Activated CD4-positive, alpha-beta T cell treated with anti-CD3 and anti-CD28 coated beads, Interleukin-2, amount 10 ng/mL, durations not matched to agents 7 days and 5 days (primary cell): ENCODE measurements at places on chromosomes 1 and 21. TPM values are rescaled to one million over a fixed set of nuclear protein-coding genes. Genes with fewer than 3 reads are reported as not detected.

GRCh38 chr1:80837066-80837465, 963.7 kb upstream of the ADGRL2 start:
- no peak for DNase-seq

The SPRR2B gene
- total RNA-seq: not detected

The CFAP107 gene
- not detected for total RNA-seq

DNA sequence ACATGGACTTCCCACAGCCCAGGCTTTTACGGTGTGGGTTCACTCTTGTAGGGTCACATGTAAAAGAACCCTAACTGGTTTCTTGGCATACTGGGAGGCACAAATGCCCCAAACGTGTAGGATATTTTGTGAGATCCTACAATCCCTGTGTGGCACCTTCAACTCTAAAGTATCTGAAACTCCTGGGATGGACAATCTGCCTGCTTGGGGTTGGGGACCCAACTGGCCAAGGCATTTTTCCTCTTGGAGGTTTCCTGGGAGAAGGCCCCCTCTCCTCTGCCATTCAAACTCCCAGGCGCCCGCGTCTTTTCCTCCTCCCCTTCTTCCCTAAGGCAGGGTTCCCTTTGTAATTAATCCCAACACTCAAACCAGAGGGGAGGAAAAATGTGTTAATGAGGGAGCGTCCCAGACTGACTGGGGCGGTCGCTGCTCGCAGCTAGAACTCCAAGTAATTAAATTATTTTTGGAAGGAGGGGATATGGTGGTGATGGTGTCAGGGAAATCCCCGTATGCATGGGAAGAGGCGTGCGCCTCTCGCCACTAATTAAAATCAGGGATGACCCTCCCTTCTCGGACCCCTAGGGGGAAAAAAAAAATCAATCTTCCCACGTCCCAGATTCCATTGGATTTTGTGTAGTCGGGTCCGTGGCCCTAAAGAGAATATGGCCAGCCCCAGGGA, 681 bp upstream of the VANGL2 start:
- DNase-seq: no peak

The MOB3C gene
- total RNA-seq: 19.5 TPM

GRCh38 chr1:234396871-234397270, 23.6 kb downstream of the COA6 start:
- no peak for DNase-seq
